ENCODE measurements at places on chromosomes 12 and 14. TPM values are rescaled to one million over a fixed set of nuclear protein-coding genes. Genes with fewer than 3 reads are reported as not detected.

- H3K27me3 ChIP-seq = peaks cover 33% of the 10 kb centered on the region
- H3K4me1 ChIP-seq = peaks cover 14% of the 10 kb centered on the region
- H3K27ac ChIP-seq = no peak overlapping the region
- no peak overlapping the region for H3K4me3 ChIP-seq
These were observed 9.2 kb downstream of the AGAP2 start for GRCh38 chr12:57729321-57729844.

DNA sequence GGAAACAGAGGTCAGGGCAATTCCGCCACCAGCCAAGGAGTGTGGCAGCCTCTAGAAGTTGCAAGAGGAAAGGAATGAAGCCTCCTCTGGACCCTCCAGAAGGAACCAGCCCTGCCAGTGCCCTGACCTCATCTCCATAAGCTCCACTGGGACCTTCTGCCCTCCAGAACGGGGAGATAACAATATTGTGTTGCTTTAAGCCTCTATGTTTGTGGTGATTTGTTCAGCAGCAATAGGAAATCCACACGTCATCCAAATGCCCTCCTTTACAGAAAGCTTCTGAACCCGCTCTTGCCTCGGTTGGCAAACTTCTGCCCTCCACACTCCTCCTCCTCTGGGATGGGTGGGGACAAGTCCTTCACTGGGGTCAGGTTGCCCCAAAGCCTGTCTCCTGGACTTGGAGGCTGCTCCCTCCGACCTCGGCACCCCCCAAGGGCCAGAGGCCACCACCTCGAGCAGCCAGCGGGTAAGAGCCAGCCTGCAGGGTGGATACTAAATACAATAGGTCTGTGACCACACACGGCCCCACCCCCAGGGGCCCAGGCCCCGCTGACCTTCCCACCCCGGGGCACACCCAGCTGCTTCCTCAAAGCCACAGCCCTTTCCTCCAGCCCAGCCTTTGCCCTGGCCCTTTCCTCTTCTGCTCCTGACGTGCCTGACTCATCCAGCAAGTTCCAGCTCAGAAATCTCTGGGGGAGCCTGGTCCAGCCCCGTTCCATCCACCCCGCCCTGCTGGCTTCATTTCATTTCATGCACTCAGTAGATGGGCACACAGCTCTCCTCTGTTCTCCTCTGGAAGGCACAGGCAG, 58.7 kb upstream of the NCOR2 start:
- no peaks in the 10 kb centered on the region for H3K36me3 ChIP-seq
- H3K4me1 ChIP-seq = peaks cover 10% of the 10 kb centered on the region
- H3K4me3 ChIP-seq = no peak overlapping the region
- peaks cover 4% of the 10 kb centered on the region for H3K27me3 ChIP-seq
- no peak overlapping the region for H3K27ac ChIP-seq
- DNase-seq = peak; percentile 21

- peaks cover 8% of the 10 kb centered on the region for H3K27me3 ChIP-seq
- peaks cover 9% of the 10 kb centered on the region for H3K36me3 ChIP-seq
- H3K4me3 ChIP-seq = no peak overlapping the region
- no peak for DNase-seq
- peak overlapping the region; percentile 85 for H3K27ac ChIP-seq
These were observed 52.1 kb downstream of the RCOR1 start for GRCh38 chr14:102644523-102644922.

DNA sequence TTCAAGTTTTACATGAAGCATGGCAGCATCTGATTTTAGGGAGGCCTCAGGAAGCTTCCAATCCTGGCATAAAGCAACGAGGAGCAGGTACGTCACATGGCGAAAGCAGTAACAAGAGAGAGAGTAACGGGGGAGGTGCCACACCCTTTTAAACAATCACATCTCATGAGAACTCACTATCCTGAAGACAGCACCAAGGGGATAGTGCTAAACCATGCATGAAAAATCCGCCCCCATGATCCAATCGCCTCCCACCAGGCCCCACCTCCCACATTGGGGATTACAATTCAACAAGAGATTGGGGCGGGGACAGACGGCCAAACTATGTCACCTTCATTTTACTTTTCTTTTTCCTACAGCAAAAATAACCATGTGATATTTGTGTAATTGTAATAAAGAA, 7.2 kb upstream of the MAP3K9 start:
- DNase-seq = no peak
- peaks cover 2% of the 10 kb centered on the region for H3K27me3 ChIP-seq
- H3K4me3 ChIP-seq = no peak overlapping the region
- H3K4me1 ChIP-seq = peaks cover 3% of the 10 kb centered on the region
- no peak overlapping the region for H3K27ac ChIP-seq

DNA sequence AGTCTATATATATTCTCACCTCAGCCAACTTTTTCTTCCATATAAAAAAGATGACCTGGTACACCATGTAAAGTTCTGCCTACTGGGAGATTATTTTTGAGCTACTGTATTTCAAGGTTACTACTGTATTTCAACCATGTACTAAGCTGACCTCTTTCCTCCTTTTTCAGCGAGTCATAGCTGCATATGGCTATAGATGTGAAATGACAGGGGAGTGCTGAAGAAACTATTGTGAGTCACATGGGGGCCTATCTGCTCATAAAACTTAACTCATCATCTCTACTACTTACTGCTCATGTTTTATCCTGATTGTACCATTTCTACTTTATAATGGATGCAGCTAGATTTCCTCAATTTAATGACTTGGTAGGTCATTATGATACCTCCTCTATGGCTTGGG, 571.4 kb upstream of the ATP2B1 start:
- peaks cover 11% of the 10 kb centered on the region for H3K36me3 ChIP-seq
- no peaks in the 10 kb centered on the region for H3K27me3 ChIP-seq
- no peak for DNase-seq
- H3K4me1 ChIP-seq = no peaks in the 10 kb centered on the region
- no peak overlapping the region for H3K4me3 ChIP-seq
- no peak overlapping the region for H3K27ac ChIP-seq

DNA sequence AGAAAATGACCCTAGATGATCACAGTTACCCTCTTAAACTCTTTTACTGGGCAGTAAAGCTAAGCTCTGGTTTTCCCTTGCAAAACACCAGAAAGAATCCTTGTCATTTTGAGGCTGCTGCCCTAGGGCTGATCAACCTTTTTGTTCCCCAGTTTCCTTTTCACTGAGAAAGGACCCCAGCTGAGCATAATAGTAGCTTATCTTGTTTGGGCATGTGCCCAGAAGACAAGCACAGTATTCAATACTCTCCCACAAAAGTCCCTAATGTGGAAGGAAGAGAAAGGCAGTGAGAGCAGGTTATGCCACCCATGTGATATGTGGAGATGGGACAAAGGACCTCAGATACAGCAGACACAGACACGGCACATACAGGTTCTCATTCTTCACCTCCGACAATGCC, 332.6 kb upstream of the TMPO start:
- H3K27me3 ChIP-seq = no peaks in the 10 kb centered on the region
- no peaks in the 10 kb centered on the region for H3K36me3 ChIP-seq
- H3K4me1 ChIP-seq = peaks cover under 1% of the 10 kb centered on the region
- H3K4me3 ChIP-seq = no peak overlapping the region

GRCh38 chr12:76250256-76250655, 98.0 kb downstream of the BBS10 start:
- no peak overlapping the region for H3K27ac ChIP-seq
- peaks cover 21% of the 10 kb centered on the region for H3K4me1 ChIP-seq
- DNase-seq = no peak
- H3K4me3 ChIP-seq = no peak overlapping the region
- H3K36me3 ChIP-seq = no peaks in the 10 kb centered on the region

DNA sequence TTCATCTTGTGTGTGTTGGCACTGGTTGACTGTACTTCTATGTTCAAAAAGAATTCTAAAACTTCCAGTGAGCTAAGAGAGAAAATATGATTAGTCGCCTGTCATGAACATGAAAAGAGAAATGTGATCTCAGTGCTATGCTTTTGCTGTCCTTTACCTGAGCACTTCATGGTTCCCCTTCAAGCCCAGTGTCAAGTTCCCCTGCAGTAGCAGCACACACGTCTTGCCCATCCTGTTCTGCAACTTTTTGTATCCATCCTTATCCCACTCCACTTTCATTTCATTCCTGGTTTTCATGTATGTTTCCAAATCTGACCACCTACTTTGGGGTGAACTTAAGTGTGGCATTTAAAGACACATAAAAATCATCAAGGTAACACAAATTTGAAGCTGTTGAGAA, 848.0 kb upstream of the USP15 start:
- DNase-seq = no peak
- H3K36me3 ChIP-seq = no peaks in the 10 kb centered on the region
- no peak overlapping the region for H3K4me3 ChIP-seq
- no peaks in the 10 kb centered on the region for H3K4me1 ChIP-seq

DNA sequence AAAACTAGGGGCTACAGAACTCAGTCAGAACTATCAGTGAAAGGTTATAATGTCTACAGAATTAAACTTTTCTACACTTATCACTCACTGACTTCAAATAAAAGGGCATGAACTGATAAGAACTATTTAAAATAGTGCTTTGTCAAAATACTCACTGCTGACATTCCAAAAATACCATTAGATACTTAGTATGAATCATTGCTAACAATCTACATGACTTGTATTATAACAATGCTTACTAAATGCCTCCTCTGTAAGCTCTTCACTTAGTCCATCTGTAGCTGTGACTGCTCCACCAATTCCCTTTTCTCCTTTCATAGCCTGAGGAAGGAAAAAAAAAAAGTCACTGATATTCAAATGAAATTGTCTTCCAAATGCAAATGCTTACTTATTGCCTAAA, 17.0 kb downstream of the NFYB start:
- no peak overlapping the region for H3K27ac ChIP-seq
- H3K36me3 ChIP-seq = peaks cover 7% of the 10 kb centered on the region
- H3K4me3 ChIP-seq = no peak overlapping the region
- H3K27me3 ChIP-seq = no peaks in the 10 kb centered on the region
- DNase-seq = no peak
- H3K4me1 ChIP-seq = no peaks in the 10 kb centered on the region

- no peak overlapping the region for H3K27ac ChIP-seq
- no peaks in the 10 kb centered on the region for H3K36me3 ChIP-seq
- H3K27me3 ChIP-seq = no peaks in the 10 kb centered on the region
- DNase-seq = no peak
These were observed 435.0 kb downstream of the NELL2 start for GRCh38 chr12:44441155-44441554.

Gene EML5
- 0.13 TPM for total RNA-seq

Gene IFNG-AS1
- not detected for total RNA-seq

Gene ESPL1
- total RNA-seq = 11.8 TPM

Gene GYS2
- total RNA-seq = 0.08 TPM

Gene HVCN1
- total RNA-seq = 11.9 TPM
